Hematopoietic multipotent progenitor cell treated with erythropoietin and hydrocortisone succinate and interleukin-3 and kit ligand, for 8 days (in vitro differentiated cells): ENCODE measurements at places on chromosomes 5 and 9.
A peak's percentile ranks its signal among the peaks of the same experiment; 100 is the strongest.

DNA sequence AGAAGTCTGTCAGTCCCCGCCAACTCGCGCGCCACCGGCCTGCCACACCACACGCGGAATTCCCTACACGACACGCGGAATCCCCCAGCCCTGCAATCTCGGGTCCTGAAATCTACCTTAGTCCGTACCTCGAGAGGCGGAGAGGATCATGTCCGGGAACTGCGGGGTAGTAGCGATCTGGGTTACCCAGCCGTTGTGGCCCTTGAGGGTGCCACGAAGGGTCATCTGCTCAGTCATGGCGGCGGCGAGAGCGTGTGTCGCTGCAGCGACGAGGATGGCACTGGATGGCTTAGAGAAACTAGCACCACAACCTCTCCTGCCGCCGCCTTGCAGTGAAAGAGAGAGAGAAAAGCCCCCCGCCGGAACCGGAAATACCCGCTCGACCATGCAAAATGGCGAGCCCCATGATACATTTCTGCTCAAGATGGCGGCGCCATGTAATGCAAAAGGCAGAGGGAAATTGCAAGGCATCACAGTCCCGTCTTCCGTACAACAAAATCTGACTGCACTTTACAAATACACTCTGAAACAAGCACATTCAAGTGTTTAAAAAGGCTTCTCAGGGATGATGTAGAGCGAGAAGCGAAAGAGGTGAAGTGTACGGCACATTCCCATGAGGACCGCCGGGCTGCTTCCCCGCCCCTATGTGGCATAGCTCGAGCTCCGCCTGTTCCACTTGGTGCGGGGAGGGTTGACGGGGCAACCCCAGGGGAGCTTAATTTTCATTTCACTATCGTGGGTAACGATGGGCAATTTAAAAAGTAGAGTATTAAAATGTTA lies at the start of gene RACK1:
Gene RACK1, minus strand, starts transcription at position 343 of the 780 bp plus-strand sequence. Its CDS starts 106 bp downstream, at position 237.
- peak; percentile 94 for DNase-seq

GRCh38 chr5:136985785-136986475 lies 513.2 kb downstream of the SPOCK1 start:
- DNase-seq, result no peak

DNA sequence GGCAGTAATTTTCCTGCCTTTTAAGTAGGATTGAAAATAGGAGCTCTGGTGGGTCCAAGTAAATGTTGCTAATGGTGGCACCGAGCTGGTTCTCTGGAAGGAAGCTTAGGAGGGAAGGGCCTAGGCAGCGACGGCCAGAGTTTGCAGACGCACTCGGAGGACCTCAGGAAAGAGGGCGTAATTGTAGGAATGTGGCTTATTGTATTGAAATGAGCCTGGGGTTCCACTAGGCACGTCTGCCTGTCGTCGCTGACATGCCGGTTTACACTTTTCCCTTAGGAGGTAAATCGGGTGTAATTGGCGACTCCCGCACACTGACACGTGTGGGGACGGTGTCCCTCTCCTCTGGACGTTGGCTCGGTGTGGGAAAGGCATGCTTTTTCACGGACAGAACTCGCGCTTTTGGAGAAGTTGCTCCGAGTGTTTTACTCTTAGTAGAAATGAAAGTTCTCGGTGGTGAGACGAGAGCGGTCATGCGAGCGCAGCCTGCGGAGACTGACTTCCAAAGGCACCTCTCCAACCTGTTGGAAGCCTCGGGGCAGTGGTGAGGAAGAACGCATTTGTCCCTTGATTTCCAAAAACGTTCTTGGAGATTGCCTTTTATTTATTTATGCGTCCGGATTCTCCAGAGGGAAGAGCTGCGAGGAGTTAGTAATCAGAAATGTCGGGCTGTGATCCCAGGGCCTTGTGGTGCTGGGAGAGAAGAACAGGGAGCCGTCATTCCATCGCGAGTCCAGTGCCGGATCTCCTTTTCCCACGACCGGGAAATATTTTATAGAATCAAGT lies 1.3 kb downstream of the NR4A3 start:
- peak; percentile 10 for DNase-seq

GRCh38 chr5:107474716-107475489 lies 195.8 kb downstream of the EFNA5 start:
- no peak for DNase-seq
